Cardiac fibroblast (primary cell): ENCODE measurements at places on chromosomes 6 and 20.

- peak; percentile 61 for DNase-seq
Measured at GRCh38 chr20:380763-381580, 412 bp downstream of the TRIB3 start.

GRCh38 chr20:47256668-47257236 lies 99.7 kb downstream of the ZMYND8 start:
- peak; percentile 33 for DNase-seq

DNA sequence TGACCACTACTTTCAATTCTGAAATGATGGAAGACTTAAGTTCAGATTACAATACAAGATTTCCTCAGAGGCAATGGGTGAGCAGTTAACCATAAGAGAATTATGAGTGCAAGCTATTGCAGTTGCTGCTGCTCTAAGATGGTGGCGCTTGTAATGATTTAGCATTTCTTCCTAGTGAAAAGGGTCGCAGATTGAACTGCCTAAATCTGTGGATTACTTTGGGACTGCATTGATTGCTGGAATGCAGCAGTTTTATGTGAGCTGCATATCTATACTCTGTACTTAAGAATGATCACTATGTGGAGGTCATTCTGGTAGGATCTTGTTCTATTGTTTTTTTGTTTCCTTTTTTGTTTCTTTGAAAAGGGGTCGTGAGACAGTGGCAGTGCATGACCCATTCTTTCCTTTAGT lies 5.3 kb downstream of the SCAF8 start:
- peak; percentile 33 for DNase-seq

DNA sequence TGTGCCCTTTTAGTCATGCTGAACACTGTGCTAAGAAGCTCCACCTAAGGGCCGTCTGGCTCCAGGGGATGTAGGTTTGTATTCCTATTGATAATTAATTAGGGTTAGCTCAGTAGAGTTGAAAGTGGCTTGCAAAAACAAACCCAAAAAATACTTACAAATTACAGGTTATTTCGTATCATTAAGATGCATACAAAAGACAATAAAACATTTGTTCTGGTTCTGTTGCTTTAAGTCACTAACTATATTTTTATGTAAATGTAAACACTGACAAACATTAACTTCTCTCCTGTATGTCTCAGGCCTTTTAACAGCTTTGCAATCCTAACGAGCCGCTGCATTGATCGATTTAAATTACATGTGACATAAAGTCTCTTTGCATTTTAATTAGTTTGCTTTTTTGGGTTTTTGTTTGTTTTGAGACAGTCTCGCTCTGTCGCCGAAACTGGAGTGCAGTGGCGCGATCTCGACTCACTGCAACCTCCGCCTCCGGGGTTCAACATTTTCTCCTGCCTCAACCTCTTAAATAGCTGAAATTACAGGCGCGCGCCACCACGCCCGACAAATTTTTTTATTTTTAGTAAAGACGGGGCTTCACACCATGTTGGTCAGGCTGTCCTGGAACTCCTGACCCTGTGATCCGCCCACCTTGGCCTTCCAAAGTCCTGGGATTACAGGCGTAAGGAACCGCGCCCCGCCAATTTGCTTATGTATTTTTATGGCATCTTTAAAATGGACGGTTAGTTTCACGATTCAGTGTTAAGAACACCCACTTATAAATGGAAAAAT lies 110.9 kb downstream of the HFE start:
- peak; percentile 36 for DNase-seq

DNA sequence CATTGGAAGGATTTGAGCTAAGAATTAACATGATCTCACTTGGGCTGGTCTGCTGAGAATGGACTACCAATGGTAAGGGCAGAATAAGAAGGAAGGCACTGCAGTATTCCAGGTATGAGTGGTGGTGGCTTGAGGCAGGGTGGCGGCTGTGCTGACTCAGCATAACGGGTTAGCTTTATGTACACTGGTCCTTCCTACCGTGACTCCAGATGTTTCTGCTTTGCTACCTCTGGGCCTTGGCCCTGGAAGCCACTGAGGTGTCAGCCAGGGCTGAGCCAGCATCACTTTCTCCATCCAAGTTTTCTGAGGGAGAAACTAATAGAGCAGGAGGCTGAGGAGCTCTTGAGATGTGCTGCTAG lies 12.9 kb upstream of the BTN3A3 start:
- DNase-seq, result no peak

- DNase-seq, result peak; percentile 53
Measured at GRCh38 chr6:157989541-157990289, 8.1 kb downstream of the SYNJ2 start.

- DNase-seq, result no peak
Measured at GRCh38 chr6:93992976-93993375, 573.6 kb upstream of the EPHA7 start.

DNA sequence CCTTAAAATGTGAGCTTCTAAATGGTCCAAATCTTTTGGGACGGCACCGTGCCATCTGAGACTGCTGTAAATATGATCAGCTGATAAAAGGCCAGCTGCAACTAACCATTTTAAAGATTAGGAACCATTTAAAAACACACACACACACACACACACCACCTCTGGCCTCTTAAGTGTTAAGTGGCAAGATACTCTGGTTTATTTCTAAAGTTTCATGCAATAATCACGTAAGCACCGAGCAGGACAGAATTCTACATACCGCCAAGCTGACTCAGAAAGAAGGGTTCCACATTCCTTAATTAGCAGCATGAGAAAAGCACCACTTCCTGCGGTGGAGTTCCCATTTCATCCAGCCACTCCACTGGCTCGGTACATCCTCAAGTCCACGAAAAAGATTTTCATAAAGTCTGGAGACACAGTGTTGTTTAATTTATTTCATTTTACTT lies 17.8 kb upstream of the ZNF217 start:
- DNase-seq, result peak; percentile 97

- no peak for DNase-seq
Measured at GRCh38 chr20:12090920-12091319, 173.2 kb downstream of the BTBD3 start.

DNA sequence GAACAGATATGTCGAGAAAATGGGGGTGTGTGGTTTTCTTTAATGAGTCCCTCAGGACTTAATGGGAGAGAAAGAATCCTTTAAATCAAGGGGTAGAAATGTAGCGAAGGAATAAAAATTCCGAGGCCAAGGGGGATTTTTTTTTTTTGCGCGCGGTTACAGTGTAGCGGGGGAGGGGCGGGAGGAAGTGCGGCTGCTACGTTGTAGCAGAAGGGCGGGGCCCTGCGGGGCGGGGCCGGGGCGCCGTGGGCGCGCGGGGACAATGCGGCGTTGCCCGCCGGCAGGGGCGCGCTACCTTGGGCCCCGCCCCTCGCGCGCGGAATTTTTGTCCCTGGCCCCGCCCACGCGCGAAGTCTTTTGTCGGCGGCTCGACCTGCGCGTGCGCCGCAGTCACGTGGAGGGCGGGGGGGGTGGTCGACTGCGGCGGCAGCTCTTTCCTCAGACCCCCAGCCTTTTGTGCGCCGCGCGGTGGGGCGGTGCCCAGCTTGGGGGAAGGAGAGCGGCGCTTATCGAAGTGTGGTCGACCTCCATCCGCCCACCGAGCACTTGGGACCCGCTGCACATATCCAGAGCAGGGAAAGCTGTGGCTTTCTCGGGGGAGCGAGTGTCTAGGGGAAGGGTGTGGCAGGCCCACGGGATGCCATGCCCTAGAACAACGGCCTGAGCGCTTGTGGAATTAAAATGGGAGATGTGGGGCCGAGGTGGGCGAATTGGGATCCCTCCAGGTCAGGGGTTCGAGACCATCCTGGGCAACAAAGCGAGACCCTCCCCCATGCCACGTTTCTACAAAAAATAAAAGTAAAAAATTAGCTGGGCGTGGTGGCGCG lies 1.3 kb downstream of the TUBB start:
- peak; percentile 96 for DNase-seq

GRCh38 chr6:141641951-141642350 lies 490.8 kb upstream of the GJE1 start:
- DNase-seq, result no peak

GRCh38 chr6:119350202-119350951 lies 816 bp upstream of the MAN1A1 start:
- DNase-seq, result peak; percentile 84

DNA sequence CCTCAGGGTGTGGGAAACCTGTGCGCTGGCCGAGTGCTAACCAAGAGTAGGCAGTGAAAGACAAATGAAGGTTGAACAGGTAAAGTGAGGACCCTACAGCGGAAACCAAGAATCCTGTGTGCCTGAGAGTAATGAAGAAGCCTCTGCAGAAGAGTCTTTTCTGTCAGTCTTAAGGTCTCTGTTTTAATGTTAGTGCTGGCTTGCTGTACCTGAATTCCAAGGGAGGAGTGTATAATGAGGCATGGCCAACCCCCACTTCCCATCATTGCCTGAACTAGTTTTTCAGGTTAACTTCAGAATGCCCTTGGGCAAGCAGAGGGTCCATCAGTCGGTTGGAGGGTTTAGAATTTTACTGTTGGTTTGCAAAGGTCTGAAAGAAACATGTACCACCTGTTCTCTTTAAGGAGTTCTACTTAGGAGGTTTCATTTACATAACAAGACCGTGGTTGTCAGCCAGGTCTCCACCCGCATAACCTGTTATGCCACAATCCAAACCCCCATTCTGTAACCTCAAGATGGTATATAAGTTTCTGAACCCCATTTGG lies 589 bp upstream of the PDCD2 start:
- DNase-seq, result no peak

DNA sequence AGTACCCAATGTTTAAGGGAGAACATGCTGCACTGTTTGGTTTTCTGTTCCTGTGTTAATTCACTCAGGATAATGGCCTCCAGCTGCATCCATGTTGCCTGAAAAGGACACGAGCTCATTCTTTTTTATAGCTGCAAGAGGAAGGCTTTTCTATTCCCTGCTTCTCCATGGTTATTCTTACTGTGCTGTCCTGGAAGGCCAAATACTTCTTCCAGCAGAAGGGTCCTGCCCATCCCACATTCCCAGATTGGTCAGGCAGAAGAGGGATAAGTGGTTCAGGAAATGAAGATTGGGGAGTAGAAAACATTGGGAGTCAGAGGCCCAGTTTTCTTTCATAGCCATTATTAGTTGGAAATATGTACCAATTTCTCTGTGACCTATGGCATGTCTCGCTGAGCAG lies 122.4 kb downstream of the TCP11 start:
- no peak for DNase-seq

DNA sequence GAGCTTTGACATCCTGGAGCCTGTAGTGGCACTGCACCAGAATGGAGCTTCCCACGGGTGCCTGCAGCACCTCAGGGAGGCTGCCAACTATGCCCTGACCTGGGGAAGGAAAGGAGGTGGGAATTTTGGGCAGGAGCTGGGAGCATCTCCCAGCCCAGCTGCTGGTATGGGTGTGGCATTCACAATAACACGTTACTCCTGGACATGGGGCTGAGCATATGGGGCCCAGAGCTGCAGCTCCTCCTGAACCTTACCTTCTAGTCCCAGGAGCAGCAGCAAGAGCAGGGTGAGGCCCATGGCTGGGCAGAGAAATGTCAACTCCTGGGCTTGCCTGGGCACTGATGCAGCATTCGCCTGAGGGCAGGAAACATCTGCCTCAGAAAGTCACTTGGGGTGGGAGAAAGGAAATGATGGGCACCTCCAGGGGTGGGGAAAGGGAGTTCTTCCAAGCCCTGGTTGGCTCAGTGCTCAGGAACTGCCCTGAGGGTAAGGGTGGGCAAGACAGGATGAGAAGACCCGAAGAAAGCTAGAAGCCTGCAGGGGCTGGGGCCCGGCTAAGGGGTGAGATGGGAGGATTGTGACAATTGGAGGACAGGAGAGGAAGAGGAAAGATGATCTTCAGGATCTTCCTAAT lies at the start of gene TREML1:
TREML1 (minus strand) TSS at position 356 of the 634 bp plus-strand sequence; CDS start at position 297, 59 bp downstream.
- no peak for DNase-seq

DNA sequence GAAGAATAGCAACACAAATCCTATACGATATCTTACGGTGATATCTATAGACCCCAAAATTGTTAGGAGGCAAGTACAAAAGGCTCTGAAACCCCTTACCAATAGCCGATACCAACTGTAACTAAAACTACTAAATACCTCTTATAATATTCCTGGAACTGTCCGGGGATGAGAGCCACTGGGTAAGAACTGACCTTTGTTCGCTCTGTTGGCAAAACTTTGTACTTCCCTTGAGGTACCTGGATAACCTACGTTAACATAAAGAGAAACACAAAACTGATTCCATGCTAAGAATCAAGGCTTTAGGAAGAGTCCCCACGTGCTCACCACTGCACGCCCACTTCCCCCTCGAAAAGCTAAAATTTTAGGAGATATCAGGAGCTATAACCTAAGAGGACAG lies 9.7 kb downstream of the PHF10 start:
- DNase-seq, result no peak

GRCh38 chr6:138486249-138487101 lies 12.8 kb downstream of the NHSL1 start:
- no peak for DNase-seq

- DNase-seq, result no peak
Measured at GRCh38 chr6:78483553-78484197, 383.7 kb upstream of the IRAK1BP1 start.

- peak; percentile 59 for DNase-seq
Measured at GRCh38 chr6:107712665-107713551, 111.2 kb downstream of the SCML4 start.

GRCh38 chr6:167786853-167787675 lies 39.6 kb upstream of the AFDN start:
- no peak for DNase-seq

DNA sequence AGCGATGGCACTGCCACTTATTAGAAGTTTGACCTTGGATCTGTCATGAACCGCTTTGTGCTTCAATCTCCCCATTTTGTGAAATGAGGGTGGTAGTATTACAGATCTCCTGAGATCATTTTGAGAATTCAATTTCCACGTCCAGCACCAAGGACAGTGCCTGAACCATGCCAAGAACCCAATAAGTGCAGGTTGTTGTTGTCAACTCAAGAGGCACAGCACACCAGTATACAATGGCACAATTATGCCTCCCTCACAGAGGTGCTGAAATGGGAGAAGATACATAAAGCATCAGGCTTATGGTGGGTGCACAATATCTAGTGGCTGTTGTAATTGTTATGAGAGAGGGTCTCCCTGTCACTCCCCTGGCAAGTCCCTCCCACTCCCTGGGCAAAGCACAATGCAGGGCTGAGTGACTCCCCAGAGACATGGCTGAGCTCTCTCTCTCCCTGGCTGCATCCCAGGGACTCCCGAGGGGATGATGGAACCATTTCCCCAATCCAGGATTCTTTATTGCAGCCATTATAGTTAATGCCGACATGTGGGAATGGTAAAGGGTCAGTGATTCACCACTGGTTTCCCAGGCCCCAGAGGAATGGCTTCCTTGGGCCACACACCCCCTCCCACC lies 78.7 kb downstream of the CDH22 start:
- no peak for DNase-seq

- DNase-seq, result no peak
Measured at GRCh38 chr6:90413396-90413795, 116.8 kb upstream of the BACH2 start.

DNA sequence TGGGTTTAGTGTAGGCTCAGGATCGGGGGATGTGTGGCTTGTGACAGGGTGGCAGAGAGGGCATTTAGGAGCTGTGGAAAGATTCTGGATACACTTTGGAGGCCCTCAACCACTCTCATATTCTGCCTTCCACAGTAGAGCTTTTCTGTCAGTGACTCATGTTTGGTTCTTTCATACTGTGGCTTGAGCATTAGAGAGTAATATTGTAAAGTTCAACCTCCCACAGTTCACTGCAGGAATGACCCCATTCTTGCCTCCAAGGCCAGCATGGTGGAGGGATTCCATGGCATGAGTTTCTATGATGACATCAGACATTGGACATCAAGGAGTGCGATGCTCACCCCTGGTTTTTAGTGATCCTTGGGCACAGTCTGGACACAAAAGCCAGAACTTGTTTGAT lies 50.9 kb downstream of the DTD1 start:
- no peak for DNase-seq
